ENCODE measurements at places on chromosomes 6 and 20.
A peak's percentile ranks its signal among the peaks of the same experiment; 100 is the strongest.

GRCh38 chr6:147802459-147802858, 294.0 kb downstream of the SAMD5 start:
- no peak for DNase-seq

DNA sequence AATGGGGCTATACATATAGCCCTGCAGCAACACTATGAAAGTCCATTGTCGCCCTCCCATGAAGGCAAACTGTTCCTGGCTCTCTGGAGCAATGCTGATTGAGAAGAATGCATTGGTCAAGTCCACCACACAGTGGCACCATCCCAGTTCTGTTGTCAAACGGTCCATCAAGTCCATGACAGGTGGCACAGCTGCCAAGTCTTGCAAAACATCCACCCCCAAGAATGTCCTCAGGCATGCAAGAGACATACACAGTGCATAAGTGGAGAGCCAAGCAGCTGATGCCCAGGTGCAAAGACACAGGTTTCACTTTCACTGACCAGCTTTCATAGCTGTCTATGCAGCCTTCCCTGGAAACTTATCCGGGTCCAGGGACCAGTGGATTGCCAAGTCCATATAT, 17.5 kb downstream of the ZNF391 start:
- DNase-seq: no peak

DNA sequence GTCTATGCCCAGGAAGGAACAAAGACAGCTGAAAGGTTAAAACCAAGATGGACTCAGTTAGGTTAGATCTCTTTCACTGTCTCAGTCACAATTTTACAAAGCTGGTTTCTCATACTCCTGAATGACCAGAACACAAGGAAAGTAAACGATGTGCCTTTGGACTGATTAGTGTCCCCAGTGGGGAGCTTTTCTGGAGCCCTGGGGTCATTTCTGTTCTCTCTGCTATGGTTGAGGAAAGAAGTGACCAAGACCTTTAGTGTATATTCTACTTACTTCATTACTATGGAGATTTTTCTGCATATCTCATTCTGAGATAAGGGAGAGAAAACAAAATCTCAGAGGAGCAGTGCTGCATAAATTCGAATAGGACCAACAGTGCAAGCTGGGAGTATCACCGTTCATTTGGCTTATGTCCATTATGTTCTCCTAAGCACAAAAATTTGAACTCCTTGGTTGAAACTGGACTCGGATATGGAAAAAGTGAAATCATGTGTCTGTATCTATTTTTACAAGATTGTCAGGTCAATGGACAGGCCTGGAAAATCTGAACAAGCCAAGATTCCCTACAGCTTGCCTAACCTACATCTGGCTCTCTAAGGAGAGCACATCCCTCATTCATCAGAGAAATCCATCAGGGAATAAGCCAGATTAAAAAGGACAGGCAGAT, 34.4 kb upstream of the ENPP1 start:
- no peak for DNase-seq

DNA sequence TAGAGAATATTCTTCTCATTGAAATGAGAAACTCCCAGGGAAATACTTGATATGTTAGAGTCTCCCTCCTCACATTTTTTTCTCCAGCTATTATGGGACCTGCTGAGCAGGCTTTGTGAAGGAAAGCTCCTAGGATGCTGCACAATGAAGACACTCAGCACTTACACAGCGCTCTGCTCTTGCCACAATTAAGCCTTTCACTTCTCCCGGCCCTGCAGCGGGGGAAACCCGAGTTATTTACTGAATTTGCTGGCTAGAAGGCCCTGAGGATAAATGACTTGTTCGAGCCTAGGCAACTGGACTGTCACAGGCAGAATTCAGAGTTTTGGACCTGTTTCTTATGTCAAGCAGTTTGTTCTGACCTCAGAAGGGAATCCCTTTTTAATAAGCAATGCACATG, 102.0 kb downstream of the MAP3K7 start:
- no peak for DNase-seq

DNA sequence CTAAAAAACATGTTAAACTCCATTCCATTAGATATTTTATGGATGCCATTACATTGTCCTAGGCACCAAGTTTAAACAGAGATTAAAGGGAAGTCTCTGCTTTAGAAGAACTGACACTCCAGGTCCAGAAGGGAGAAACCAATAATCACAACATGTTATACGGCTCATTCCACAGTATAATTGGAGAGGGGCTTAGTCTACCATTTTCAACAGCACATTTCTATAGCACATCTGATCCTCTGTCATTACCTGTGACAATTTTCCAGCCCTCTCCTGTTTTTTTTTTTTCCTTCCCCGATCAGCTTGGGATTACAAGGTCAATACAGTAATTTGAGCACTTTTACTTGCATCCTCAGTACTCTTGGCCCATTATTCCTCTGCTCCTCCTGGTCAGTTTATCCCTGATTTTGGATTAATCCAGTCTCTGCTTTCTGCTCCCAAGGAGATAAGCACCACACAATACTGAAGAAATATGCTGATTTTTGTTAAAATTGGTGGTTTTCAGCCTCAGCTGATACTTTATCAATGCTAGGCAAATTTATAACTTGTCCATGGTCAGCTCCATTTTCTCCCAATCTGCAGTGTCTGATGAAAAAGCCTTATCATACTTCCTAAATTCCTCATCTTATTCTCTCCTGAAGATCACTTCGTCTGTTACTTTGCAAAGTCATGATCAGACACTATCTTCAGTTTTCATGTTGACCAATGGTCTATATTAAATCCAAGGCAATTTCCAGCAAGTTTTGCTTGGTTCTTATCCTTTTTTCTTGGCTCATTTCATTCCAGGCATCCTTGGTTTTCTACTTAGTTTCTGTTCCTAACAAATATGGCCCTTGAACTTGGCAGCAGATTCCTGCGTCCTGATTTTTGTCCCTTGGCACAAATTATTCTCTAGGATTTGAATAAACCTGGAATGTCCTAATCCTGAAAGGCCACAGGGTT, 30.8 kb upstream of the SYNCRIP start:
- no peak for DNase-seq

- peak; percentile 42 for DNase-seq
These were observed 557.6 kb upstream of the MARCKS start for GRCh38 chr6:113299531-113299930.

GRCh38 chr20:6714279-6714711, 53.2 kb upstream of the BMP2 start:
- no peak for DNase-seq

GRCh38 chr6:16136621-16137450, 8.0 kb downstream of the MYLIP start:
- no peak for DNase-seq

- no peak for DNase-seq
These were observed 109.2 kb downstream of the ARID1B start for GRCh38 chr6:156886409-156886808.

DNA sequence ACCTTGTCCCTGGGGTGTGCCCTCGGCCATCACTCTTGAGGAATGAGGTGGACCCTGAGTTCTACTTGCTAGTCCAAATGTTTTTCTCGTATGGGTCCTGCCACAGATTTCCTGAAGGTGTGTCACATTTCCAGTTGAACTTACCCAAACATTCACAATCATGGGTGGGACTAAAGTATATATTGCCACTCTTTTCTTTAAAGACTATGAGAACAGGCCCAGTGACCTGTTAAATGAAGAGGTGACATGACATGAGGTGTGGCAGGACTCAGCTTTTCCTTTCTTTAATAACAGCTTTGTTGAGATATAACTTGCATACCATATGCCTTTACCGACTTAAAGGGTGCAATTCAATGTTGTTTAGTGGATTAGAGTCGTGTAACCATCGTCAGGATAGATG, 177.2 kb upstream of the EXOC2 start:
- no peak for DNase-seq

DNA sequence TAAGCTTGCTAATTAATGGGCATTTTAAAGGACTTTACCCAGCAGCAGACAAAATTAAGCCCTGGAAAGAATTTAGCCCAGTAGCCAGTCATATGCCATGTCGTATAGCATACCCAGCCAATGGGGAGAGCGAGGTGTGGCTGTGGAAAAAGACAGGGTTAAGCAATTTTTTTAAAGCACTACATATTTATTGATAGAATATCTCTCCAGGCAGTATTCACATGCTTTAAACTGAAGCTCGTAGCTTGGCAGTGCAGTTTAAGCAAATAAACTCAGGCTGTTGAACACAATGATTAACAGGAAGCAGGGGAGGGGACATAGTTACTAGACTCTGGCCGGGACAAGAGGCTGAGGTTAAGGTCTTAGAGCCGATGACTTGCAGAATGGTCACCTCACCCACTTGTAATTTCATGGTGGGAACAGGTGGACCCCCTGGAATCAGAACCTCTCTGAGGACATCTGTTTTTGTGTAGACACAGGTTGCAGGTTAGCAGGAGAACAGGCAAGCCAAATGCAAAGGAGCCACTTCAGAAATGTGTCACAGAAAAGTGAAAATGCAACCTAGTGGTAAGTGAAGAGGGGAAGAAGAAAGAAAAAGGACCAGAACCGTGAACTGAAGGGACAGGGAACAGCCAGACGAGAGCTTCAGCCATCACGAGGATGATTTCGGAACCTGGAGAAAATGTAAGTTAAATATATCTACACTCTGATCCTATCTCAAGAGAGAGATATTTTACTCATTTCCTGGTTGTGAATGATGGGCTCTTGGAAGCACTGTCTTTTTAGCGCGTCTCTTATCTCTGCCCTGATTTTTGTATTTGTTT, 7.2 kb downstream of the GCNT2 start:
- DNase-seq: no peak

DNA sequence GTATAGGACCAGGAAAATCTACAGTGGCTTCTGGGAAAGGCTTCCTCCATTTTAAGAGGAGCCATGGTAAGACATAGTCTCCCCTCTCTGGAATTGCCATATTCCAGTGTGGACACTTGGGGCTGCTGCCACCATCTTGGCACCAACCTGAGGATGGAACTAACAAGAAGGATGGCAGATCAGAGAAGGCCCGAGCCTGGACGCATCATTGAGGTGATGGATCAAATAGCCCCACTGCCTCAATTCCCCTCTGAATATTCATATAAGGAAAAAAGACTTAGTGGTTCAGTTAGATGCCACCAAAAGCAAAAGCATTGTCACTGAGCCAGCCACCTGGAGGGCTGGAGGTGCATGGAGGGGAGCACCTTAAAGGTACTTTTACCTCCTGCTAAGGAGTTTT, 25.9 kb downstream of the PLAGL2 start:
- no peak for DNase-seq

- DNase-seq: no peak
These were observed 65.2 kb downstream of the CDC5L start for GRCh38 chr6:44452725-44453124.

- DNase-seq: no peak
These were observed 545.7 kb downstream of the PRKN start for GRCh38 chr6:162181741-162182401.

- DNase-seq: no peak
These were observed 511.1 kb downstream of the TENT5A start for GRCh38 chr6:81241126-81242041.

- no peak for DNase-seq
These were observed 113.7 kb downstream of the CLIC5 start for GRCh38 chr6:45901767-45902650.

GRCh38 chr6:164507206-164507940, 802.0 kb downstream of the C6orf118 start:
- no peak for DNase-seq

- DNase-seq: peak; percentile 20
These were observed 28.7 kb downstream of the PTPRK start for GRCh38 chr6:128491610-128492206.

DNA sequence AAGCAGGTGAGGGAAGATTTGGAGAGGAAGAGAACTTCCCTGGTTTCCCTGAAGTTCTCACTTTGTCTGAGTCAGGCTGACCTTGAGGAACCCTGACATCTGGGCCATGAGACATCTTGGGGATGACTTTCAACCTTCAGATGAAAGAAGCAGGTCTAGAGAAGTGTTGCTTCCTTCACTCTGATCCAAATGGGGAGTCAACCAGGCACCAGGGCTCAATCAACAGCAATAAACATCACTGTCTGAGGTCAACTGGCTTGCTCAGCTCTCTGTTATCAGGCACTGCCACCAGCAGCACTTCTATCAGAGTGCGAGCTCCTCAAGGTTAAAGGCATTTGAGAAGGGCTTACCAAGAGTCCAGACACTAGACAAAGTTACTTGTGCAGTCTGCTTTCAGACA, 6.3 kb downstream of the ACOT8 start:
- DNase-seq: no peak

- no peak for DNase-seq
These were observed 12.2 kb downstream of the TRAF3IP2 start for GRCh38 chr6:111593512-111593816.

DNA sequence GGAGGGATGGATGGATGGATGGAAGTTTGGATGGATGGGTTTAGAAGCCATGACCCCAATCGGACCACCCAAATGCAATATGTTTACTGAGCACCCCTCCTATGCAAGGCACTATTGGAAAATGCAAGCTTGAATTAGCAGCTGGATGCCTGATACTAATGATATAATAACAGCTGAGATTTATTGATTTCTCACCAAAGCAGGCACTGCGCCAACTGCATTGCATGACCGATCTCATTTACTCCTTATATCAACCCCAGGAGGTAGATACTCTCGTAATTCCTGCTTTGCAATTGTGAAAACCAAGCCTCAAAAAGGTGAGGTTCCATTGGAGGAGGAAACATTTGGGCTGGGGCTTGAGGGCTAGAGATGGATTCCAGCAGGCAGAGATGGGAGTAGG, 89.7 kb downstream of the KCNB1 start:
- peak; percentile 43 for DNase-seq

- no peak for DNase-seq
These were observed 86.3 kb upstream of the IRAK1BP1 start for GRCh38 chr6:78781001-78781400.

- no peak for DNase-seq
These were observed 5.3 kb downstream of the TMEM170B start for GRCh38 chr6:11542863-11543262.

GRCh38 chr6:88748141-88748540, 215.3 kb downstream of the RNGTT start:
- DNase-seq: no peak

- no peak for DNase-seq
These were observed 38.3 kb downstream of the COX4I2 start for GRCh38 chr20:31675828-31676608.

DNA sequence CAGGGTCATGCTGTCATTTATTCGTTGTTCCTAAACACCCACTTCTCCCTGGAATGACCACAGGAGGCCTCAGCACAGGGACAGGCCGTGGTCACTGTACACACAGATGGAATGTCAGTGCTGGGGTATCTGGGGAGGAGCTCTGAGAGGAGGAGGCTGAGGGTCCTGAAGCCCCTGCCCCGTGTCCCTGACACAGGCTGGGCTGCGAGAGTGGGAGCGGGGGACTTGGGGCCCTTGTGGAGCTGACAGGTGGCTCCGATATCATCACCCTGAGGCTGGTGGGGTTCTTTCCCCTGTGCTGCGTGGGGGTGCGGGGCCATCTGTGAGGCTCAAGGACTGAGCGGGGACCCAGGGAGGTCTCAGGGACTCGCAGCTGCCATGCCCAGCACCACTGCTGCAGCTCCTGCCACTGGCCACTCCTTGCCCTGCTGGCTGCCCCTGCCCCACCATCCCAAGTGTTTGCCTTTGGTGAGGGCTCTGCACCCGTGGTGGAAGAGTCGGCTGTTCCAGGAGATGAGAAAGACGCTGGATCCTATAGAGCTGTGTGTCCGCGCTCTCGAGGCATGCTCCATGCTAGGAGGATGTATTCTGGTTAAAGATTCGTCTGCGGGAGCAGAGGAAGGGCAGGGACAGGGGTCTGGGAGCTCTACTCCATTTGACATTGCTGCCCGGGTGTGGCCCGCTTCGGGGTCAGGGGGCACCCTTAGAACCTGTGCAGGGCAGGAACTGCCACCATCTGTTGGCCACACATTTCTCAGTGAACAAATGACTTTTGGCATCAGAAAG, 18.9 kb downstream of the NPEPL1 start:
- no peak for DNase-seq
